ENCODE measurements at places on chromosomes 1 and 21. TPM values are rescaled to one million over a fixed set of nuclear protein-coding genes. Genes with fewer than 3 reads are reported as not detected.

- no peak for DNase-seq
These were observed 327.9 kb upstream of the C1orf174 start for GRCh38 chr1:4227986-4228385.

The SPRR1A gene
- not detected for polyA plus RNA-seq

DNA sequence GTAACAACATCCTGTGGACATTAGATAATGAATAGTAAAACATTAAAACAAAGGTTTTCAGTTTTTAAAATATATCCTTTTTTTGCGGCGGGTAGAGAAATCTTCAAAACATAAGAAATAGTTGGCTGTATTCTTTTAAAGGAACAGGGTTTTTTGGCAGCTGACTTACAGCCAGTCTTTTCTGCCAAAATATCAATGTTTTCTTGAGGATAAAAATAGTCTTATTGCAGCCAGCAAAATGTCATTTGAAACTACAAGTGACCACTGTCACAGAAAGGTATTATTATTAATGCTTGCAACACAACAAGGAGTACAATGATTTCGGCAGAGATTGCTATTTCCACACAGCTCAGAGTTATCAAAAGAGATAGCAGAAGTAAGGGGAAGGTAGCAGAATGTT, 21.4 kb downstream of the OLFM3 start:
- DNase-seq, result no peak

DNA sequence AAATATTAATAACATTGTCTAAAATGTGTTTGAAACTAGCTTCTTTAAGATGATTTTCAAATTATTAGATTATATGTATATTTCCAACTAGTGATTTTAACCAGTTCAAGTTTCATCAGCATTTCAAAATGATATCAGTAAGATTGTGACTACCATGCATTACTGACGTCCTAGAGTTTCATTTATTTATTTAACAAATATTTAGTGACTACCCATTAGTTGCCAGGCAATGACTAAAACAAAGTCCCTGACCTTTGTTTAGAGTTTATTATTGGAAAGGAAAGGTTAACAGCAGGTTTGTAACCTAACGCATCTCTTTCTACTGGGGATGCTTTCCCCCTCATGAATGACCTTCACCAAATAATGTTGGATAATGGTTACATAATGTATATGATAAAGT, 7.6 kb upstream of the C4BPB start:
- DNase-seq, result no peak

- DNase-seq, result no peak
These were observed 151.4 kb upstream of the ZRANB2 start for GRCh38 chr1:71232166-71232763.

The SPRR4 gene
- not detected for polyA plus RNA-seq

DNA sequence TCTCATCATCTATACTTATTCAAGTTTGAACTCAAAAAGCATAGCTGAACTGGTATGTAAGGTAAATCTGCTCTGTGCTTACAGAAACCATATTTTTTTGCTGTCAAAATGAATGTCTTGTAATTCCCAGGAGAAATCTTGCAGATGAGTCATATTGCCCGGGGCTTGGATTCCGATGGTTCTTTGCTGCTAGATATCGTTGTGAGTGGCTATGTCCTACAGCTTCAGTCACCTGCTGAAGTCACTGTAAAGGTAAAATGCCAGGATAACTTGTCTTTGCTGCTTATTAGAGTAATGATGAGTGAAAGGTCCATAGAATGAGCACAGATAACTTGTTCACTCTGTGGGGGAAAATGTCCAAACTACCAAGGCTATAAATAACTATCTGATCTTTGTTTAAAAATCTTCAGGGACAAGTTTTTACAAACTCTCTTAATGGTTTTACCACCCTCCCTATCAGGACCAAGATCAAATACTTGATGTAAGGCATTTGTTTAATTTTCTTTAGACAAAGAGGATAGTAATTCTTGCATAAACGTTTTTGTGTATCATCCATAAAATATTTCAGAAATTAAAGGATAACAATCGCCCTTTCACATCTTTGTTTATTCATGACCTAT, 222.3 kb downstream of the TPR start:
- no peak for DNase-seq

The OR2AK2 gene
- polyA plus RNA-seq, result not detected

DNA sequence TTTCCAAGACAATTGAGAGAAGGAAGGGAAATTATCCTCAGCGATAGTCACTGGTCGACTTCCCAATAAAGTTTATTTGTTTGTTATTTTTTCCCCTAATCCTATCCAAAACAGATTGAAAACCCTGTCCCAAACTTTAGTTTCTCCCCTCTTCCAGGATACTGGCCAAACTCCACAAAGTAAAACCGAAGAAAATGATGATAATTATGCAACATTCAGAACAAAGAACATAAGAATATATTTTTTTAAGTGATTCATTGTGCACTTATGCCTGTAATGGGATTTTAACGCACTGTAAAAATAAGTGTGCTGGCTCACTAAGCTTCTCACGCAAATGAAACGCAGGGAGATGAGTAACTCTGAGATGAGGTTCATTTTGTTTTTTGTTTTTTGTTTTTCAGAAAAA, 6.0 kb downstream of the GLIS1 start:
- no peak for DNase-seq

DNA sequence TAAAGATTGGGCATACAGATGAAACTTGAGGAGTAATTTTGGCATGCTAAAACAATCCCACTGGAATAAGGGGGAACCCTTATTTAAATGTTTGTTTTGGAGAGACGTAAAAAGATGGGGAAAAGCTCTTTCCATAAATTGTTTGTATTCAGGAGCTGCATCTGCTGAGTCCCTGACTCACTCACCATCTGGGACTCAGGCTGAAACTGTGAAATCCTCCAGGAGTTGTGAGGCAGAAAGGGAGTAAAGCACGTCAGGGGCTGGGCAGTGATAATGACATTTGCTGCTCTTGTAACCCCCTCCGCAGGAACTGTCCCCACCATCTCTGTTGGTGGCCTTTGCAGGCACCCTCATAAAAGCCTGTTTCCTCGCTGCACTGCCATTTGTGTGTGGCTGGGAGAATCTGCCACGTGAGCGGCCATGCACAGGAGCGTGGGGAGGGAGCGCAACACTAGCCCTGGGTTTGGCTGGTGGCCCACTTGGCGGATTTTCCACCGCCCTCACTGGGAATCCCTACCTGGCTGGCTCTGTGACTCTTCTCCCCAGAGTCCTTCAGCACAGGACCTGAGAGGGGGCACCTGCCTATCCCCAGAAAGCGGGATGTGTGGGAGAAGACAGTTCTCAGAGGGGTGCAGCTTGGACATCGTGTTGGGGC, 45.3 kb downstream of the ZSCAN20 start:
- no peak for DNase-seq

The BEST4 gene
- polyA plus RNA-seq, result not detected

GRCh38 chr21:32463367-32463766, 50.9 kb downstream of the EVA1C start:
- DNase-seq, result no peak

Data from CD4-positive, alpha-beta memory T cell (primary cell).